ENCODE measurements at places on chromosomes 7 and 10.

GRCh38 chr10:60767424-60767823 is 10.9 kb upstream of the CDK1 start:
- no peak for DNase-seq

GRCh38 chr10:107487284-107487683 is 322.8 kb upstream of the SORCS1 start:
- DNase-seq, result no peak

GRCh38 chr10:110774069-110775019 is 97.4 kb upstream of the PDCD4 start:
- no peak for DNase-seq

GRCh38 chr10:109071539-109071938 is 851.8 kb downstream of the XPNPEP1 start:
- DNase-seq, result no peak

- DNase-seq, result no peak
Observed at GRCh38 chr10:101478956-101479355, 109.1 kb downstream of the POLL start.

DNA sequence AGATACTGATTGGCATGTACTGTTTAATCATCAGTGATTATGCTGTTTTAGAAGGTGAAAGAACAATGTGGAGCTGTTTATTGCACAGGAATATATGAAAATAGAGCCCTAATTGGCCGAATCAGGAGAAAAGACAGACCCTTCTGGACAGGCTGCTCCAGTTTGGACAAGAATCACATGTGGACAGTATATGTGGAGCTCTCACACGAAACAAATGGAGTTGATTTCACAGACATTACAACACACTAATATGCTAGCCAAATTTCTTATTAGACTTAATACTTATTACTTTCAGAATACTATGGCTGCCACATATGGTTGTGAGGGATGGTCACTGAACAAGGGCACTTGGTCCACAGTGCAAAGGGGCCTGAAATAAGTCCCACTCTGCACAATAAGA is 15.5 kb downstream of the TWIST1 start:
- DNase-seq, result no peak

DNA sequence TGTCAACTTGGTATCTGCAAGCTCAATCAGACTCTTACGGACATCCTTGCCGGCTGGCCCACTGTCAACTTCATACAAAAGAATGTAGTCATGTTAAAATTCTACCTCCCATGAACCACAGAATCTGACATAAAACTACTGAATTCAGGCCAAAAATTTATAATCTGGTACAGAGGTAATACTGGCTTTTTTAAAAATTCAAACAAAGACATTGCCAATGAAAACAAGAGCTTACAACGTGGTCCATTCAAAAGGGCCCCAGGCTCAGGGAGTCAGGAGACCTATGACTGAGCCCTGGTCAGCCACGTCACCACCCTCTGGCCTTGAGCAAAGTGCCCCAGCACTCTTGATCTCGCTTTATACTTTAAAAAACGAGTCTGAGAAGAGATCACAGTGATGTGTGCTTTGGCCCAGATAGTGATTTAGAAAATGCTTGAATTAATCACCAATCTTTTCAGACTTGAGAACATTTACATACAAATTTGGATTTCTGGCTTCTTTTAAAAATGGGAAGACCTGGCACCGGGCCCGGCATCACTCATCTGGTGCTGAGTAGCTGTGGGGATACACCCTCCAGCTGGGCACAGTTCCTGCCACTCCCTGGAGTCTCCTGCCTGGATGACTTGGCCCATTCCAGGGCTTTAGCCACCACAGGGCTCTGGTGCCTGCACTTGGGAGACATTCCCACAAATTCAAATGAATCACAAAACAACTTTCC is 94.1 kb downstream of the PIP4K2A start:
- DNase-seq, result no peak

- no peak for DNase-seq
Observed at GRCh38 chr7:43726466-43726865, 2.9 kb downstream of the COA1 start.

- DNase-seq, result no peak
Observed at GRCh38 chr7:135964791-135965190, 12.4 kb downstream of the MTPN start.

- peak; percentile 87 for DNase-seq
Observed at GRCh38 chr7:1028044-1028770, 16.1 kb upstream of the GPR146 start.

GRCh38 chr10:124092860-124093773 is at the start of gene CHST15:
Gene CHST15 (minus strand): TSS chr10:124093598. CDS start chr10:124046212, 47,386 bp downstream.
- DNase-seq, result no peak

Measured in stimulated activated CD4-positive, alpha-beta T cell treated with anti-CD3 and anti-CD28 coated beads, Interleukin-12 subunit alpha, Interleukin-12 subunit beta, amount 100 ng/mL, for 4 hours (primary cell).